ENCODE measurements at places on chromosomes 7 and 10. TPM values are rescaled to one million over a fixed set of nuclear protein-coding genes. Genes with fewer than 3 reads are reported as not detected.

- DNase-seq: no peak
These were observed 15.4 kb downstream of the CLCN1 start for GRCh38 chr7:143331179-143331801.

DNA sequence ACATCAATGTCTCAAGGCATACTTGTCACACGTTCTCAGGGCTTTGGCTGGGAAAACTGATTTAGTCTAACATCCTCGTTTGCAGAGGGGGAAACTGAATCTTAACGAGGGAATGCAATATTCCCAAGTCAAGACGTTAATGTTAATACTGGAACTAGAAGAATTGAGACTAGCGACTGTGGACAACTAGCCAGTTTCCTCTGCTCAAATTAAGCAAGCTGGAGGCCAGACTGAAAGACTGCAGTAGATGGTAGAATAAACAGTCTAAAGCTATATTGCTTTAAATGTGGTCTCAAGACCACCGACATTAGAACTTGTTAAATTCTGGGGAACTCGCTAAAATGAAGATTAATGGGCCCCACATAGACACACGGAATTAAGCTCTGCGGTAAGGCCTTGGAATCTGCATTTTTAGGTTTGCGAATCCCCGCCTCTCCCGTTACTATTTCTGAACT, 639 bp upstream of the TFAM start:
- DNase-seq: no peak

DNA sequence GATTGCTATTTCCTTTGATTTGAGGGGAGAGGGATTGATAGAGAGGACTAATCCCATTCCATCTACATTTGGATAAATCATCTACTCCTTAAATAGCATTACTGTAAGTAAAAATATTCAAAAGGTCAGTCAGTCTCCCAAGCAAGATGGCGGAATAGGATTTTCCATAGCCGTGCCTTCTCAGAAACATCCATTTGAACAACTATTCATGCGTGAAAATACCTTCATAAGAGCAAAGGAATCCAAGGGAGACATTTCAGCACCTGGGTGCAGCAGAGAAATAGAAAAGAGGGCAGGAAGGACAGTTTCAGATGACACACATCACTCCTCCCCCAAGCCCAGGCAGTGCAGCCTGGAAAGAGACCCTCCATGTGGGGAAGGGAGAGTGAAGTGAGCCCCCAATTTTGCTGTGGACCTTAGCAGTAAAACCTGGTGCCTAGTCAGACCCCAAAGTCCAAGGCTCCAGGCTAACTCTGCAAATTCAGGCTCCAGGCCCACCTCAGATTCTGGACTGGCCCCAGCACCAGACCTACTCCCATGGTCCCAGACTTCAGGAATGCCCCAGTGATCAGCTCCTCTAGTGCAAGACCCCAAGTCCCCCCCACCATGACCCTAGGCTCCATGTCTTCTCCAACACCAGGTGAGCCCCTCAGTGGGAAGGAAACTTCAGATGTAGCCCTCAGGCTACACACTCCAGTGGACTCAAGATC, 104.3 kb upstream of the LANCL2 start:
- no peak for DNase-seq

The CFAP46 gene
- 0.35 TPM for total RNA-seq

DNA sequence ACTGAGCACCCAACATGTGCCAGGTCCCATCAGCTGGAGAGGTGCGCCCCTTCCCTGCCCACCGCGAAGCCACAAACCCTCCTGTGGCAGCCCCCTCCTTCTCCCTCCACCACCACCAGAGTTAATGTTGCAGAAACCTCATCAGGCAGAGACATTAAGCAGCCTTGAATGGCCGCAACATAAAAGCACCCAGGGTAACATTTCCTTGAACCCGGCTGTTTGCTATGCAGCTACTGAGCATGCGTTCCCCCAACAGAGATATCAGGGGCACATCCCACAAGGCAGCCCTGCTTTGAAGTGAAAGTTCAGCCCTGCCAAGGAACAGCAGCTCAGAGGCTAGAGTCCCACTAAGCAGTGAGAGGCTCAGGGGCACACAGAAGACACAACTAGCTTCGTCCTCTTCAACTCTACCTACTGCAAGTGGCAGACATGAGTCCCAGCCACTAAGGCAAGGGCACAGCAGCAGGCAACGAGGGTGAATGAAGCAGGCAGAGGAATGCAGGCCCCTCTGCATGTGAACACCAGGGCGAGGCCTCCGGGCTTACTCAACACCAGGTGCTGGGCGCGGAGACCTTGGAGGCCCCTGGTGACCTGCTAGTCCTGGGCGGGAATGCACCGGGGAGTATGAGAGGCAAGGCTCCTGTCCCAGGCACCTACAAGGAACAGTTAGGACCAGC, 107.4 kb downstream of the SLIT1 start:
- DNase-seq: no peak

GRCh38 chr10:79433324-79434222, 11.9 kb downstream of the ZCCHC24 start:
- DNase-seq: no peak

- DNase-seq: no peak
These were observed 11.8 kb downstream of the TMEM72 start for GRCh38 chr10:44922796-44923545.

GRCh38 chr7:93150200-93150835, 2.1 kb upstream of the SAMD9L start:
- DNase-seq: no peak

DNA sequence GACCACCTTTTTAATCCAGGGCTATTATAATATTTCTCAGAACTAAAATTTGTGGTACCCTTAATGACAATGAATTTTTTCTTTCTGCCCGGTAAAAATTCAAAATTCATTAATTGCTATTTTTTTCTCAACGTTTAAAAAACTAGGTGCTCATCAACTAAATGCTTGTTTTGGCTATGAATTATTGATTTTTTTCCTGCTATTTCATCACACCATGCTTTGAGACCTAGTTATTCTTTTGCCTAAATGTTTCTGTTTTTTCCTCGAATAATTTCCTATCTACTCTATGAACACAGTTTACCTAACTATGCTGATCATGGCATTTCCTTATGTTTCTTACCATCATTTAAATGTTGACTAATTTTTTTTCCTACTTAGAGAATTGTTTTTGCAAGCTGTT, 5.6 kb upstream of the CD36 start:
- DNase-seq: no peak

The C1QL3 gene
- 0.29 TPM for total RNA-seq

DNA sequence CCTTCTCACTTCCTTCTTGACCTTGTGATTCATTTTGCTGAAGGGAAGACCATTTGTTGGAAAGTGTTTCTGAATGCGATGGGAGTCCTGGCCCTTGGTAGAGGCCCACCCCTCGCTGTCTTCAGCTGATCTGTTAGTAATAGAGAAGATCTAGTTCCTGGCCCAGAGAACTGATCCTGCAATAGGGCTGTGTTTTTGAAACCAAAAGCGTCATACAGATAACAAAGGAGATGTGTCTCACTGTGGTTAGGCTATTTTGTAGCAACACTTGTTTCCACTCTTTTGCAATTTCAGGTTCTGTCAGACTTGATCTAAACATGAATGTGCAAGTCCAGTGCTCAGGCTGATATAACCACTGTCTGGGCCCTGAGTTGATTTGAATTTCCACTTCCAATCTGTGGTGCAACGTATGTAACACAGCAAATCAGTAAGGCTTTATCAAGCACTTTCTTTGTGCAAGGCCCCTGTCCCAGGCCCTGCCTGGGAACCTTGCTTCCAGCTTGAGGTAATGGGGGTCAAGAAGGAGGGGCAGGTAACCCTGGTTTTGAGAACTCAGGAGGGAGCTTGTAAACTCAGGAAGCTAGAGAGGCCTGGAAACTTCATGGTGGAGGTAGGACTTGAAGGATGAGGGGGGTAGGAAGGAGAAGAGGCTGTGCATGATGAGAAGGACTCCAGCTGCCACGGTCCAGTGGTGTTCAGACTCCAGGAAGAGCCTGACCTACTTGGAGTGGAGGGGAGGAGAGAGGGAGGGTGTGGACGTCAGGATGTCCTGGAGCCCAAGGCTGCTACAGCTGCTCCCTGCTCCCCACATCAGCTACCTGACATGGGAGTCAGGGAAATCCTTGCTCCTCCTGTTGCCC, 42.2 kb upstream of the SRGN start:
- DNase-seq: peak; percentile 37

The ZNF107 gene
- 10.3 TPM for total RNA-seq

The DRGX gene
- total RNA-seq: not detected

DNA sequence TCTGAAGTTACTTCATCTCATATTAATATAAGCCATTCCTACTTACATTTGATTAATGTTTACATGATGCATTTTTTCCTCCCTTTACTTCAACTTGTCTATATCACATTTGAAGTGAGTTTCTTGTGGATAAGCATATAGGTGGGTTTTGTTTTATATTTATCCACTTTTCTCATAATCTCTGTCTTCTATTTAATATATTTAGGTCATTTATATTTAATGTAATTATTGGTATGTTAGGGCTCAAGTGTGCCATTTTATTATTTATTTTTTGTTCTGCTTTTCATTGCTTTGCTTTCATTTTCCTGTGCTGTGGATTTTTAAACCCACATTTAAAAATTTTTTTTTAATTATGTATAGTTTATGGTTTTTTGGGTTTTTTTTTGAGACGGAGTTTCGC, 54.8 kb downstream of the OGDH start:
- no peak for DNase-seq

- DNase-seq: no peak
These were observed 25.8 kb upstream of the LANCL2 start for GRCh38 chr7:55339033-55340000.

Measured in natural killer cell (primary cell).